ENCODE measurements at places on chromosomes 1 and 21.

GRCh38 chr1:61572046-61572445 lies 152.9 kb downstream of the TM2D1 start:
- DNase-seq = no peak

GRCh38 chr1:5845376-5845775 lies 146.8 kb downstream of the NPHP4 start:
- no peak for DNase-seq

DNA sequence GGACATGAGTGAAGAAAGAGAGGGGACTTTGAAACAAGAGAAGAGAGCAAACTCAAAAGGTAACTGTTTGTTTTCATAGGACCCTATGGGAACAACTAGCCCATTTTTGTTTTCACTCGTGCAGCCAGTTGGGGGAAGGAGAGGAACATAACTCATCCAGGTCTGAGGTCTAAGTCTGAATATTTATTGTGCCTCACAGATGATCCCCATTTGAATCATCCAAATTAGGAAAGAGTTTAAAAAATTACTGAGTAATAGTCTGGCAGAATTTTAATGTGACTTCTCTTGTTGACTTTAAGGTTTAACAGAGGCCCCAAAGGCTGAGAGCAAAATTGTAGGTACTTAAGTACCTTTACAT lies 10.4 kb upstream of the TSPAN2 start:
- no peak for DNase-seq

DNA sequence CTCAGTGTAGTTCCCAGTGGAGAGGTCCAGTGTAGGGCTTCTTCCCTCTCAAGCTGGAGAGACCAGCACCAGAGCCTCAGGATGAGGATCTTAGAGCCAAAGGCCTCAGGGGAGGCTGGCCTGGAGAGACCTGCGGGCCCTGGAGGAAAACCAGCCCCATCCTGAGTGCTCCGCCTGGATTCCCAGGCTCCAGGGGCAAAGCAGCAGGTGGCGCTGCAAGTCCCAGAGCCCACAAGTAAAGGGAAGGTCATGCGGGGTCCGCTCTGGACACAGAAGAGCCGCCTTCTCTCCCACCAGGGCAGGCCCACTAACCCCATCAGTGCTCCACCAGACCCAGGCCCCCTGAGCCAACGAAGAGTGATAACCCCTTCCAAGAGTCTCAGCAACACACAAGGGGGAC lies 22.7 kb downstream of the PGBD5 start:
- DNase-seq = no peak

- DNase-seq = no peak
Observed at GRCh38 chr1:86396498-86396890, 371 bp upstream of the ODF2L start.

DNA sequence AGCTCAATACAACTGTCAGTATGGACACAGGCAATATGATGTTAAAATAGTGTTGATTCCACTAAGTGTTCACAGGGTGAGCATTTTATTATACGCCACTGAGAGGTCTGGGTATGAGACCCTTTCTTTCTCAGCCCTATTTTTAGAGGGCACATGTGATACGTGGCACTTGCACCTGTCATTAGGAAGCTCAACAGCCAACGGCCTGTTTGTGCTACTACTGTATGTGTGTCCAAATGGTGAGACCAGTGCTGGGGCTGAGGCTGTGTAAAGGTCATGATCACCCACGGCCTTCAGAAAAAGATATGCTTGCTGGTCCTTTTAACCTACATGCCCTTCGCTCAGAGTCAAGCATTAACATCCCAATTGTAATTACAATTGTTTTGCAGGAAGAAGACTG lies 176.2 kb downstream of the DUSP10 start:
- no peak for DNase-seq

DNA sequence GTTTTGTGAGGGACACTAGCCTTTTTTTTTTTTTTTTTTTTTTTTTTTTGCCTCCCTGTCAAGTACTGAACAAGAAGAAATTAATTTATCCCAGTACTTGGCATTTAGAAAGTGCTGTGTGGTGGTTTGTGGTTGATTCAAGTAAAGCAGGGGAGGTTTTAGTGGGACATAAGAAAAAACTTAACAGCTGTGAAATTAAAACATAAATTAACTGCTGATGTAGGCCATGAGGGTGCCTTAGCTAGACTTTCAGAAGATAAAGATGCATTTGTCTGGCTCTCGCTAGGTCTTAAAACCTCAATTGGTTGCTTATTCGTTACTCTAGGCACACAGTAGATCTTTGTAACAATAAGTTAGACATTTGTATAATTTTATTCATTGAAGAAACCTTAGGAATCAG lies 52.3 kb downstream of the SPATA46 start:
- no peak for DNase-seq
